Activated CD8-positive, alpha-beta memory T cell treated with anti-CD3 and anti-CD28 coated beads, Interleukin-2, amount 50 U/mL, for 4 hours (primary cell): ENCODE measurements at places on chromosomes 7 and 10.

- no peak for DNase-seq
Observed at GRCh38 chr10:92590623-92591549, 2.0 kb upstream of the KIF11 start.

- no peak for DNase-seq
Observed at GRCh38 chr10:123885406-123886170, 6.0 kb downstream of the CPXM2 start.

DNA sequence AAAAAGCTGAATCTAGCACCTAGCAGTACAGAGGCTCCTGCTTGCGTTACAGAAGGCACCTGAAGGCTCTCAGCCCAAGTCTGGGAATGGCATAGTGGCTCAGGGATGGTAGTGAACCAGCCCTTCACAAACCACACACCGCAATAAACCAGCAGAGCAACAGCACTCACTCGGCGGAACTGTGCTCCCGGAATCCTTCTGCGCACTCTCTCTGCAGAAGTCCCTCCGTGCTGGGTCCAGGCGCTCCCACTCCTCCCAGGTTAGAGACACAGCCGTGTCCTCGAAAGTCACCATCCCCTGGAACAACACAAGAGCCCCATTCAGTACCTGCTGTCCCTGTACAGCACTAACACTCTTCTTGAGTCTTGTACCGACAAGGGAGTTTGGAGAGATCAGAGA lies 1.5 kb downstream of the ZNF394 start:
- DNase-seq, result no peak

- DNase-seq, result no peak
Observed at GRCh38 chr10:126243306-126243705, 145.0 kb downstream of the ADAM12 start.

- no peak for DNase-seq
Observed at GRCh38 chr10:5260828-5261227, 64.2 kb downstream of the AKR1C4 start.

GRCh38 chr7:20417260-20417659 lies 86.6 kb downstream of the ITGB8 start:
- no peak for DNase-seq

DNA sequence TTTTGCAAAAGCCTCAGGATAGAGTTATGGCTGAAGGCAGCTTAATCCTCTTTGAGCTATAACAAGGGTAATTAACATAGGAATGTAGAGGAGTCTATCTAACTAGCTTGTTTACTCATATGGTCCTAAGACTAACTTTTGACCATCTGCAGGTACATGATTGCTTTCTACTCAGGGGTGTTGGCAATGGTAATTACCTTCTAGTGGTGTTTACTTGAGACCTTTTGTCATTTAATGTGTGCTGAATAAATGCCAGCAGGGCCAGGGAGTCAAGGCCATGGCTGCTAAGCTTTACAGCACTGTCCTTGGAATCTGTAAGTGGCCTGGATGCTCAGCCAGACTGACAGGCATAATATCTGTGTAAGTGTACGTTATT lies 1325.0 kb downstream of the XPNPEP1 start:
- DNase-seq, result no peak

- peak; percentile 14 for DNase-seq
Observed at GRCh38 chr10:124565565-124566221, 104.1 kb downstream of the LHPP start.

GRCh38 chr7:25970911-25971310 lies 181.1 kb upstream of the NFE2L3 start:
- DNase-seq, result no peak

DNA sequence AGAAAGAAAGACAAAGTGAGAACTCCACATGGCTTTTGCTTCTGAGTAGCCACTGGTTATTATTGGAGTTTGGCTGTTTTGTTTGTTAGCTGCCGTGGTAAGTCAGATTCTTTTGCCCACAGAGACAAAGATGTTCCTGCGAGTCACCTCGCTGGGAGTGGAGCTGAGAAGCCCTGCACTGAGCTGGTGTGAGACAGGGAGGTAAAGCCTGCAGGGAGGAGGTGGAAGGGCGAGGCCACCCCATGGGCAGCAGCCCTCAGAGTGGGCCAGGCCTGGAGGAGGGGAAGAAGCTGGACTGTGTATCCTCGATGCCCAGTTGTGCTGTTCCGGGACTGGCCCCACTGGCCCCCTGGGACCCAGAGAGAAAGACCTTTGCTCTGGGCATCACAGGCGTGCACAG lies 14.3 kb upstream of the NOM1 start:
- no peak for DNase-seq
